Stimulated activated CD8-positive, alpha-beta memory T cell treated with anti-CD3 and anti-CD28 coated beads, Interleukin-7, amount 100 ng/mL, for 48 hours (primary cell): ENCODE measurements at places on chromosomes 16 and 17.
A peak's percentile ranks its signal among the peaks of the same experiment; 100 is the strongest.

DNA sequence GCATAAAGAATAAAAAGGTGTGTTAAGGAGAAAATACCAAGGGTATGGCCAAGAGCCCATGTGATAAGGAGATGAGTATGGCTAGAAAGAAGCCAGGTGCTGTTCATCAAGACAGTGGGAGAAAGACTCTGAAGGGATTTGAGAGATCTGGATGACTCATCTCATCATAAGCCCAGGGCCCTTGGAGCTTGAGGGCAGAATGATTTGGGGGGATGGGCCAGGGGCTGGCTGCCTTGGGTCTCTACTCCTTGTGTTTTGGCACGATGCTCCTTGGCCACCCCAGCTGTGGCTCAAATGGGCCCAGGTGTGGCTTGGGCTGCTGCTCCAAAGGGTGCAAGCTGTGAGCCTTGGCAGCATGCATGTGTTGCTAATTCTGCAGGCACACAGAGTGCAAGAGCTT, 14.5 kb upstream of the TNFRSF13B start:
- no peak for DNase-seq

DNA sequence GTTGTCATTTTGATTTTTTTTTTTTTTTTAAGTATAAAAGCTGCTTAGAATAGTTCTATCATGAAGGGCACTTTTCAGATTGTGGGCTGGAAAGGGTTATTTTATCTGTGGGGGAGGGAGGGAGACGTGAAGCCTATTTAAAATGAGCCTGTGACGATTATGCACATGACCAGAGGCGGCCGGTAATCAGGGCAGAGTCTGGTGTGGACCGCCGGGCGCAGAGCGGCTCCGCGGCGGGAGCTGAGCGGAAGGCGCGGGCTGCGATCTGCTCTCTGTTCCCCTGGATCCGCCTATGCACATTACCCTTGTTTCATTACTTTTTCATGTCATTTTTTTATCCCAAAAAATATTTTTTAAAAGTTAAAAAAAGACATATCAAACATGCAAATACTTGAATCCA, 23.5 kb downstream of the TMC6 start:
- DNase-seq: no peak

GRCh38 chr16:56851671-56852400, 13.2 kb upstream of the SLC12A3 start:
- no peak for DNase-seq

DNA sequence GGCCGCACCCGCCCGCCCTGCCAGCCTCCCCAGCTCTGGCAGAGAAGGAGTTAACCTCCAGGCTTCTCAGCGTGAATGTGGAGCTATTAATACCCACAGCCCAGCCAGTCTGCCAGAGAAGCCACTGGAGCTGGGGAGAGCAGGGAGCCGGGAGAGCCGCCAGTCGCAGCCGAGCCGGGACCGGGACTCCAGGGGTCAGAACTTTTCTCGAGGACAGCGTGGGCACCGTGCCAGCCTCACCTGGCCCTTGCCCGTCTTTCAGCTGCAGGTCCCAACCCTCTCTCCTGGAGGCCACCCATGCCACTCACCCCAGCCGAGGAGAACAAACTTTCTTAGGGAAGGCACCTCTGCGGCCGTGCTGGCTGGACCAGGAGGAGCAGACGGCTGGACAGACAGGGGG, 33.8 kb upstream of the SBK1 start:
- no peak for DNase-seq

DNA sequence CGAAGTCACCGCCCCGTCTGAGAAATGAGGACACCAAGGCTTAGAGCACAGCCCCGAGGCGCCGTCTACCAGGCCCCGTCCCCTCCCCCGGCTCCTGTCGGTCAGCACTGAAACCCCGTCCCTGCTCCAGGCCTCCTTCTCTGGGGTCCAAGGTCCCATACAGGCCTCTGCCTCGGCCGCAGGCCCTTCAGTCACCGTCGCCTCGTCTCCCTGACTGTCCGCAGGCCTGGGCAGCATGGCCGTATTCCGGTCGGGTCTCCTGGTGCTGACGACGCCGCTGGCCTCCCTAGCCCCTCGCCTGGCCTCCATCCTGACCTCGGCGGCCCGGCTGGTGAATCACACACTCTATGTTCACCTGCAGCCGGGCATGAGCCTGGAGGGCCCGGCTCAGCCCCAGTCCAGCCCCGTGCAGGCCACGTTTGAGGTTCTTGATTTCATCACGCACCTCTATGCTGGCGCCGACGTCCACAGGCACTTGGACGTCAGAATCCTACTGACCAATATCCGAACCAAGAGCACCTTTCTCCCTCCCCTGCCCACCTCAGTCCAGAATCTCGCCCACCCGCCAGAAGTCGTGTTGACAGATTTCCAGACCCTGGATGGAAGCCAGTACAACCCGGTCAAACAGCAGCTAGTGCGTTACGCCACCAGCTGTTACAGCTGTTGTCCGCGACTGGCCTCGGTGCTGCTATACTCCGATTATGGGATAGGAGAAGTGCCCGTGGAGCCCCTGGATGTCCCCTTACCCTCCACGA, 617 bp downstream of the COASY start:
- DNase-seq: no peak

- no peak for DNase-seq
Measured at GRCh38 chr17:51508048-51508447, 247.7 kb downstream of the UTP18 start.

DNA sequence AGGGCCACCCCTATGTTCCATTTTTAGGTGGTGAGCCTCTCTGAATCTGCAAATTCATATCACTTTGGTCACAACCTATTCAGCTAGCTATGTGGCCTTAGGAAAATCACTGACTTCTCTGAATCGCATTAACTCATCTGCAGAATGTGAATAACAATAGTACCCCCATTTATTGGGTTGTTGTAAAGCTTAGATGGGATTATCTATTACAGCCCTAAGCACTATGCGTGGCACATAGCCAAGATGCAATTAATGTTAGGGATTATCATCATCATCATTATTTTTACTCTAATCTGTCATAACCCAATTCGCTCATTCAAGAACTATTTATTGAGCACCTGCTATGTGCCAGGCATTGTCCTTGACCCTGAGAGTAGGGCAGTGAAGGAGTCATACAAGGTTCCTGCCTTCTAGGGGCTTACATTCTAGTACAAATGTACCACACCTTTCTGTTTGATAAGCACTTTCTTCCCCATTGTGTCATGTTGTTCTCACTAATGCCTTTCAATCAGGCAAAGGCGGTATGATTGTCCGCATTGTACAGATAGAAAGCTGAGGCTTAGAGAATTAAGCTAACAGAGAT, 38.5 kb downstream of the CHD9 start:
- DNase-seq: no peak

DNA sequence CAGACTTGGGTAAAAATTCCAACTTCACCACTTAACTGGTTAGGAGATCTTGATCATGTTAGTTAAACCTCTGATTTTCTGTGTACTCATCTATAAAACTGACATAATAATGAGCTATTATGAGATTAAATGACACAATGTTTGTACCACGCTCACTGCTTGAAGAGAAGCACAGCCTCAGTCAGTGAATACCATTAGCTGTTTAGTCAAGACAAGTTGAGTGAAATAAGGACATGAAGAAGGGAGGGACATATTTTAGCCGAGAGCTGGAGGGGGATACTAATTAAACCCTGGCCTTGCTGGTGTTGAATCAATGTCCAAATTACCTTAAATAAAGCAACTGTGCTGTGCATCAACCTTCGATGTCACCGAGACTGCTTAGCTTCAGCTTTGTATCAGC, 105.1 kb upstream of the TOX3 start:
- DNase-seq: no peak

GRCh38 chr17:42023524-42024349, 3.8 kb downstream of the NKIRAS2 start:
- DNase-seq: no peak

- no peak for DNase-seq
Measured at GRCh38 chr17:6070913-6071511, 833 bp downstream of the WSCD1 start.

DNA sequence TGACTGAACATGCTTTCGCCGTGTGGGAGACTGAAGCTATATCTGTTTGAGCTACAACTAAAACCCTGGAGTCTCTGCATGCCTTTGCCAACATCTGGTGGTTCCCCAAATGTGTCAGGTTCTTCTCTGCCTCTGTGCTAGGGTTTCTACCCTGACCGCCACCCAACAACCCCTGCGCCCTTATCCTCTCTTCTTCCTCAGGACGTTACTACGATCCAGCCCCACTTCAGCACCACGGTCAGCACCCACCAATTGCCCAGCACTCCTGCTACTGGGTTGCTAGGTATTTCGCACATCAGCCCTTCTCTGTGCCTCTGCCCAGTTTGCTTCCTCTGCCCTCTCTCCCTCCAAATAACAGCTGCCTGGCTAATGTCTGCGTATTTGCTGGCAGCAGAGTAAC, 106.3 kb upstream of the HSBP1 start:
- DNase-seq: no peak

- DNase-seq: no peak
Measured at GRCh38 chr17:75125984-75126383, 5.6 kb downstream of the NT5C start.

GRCh38 chr16:59090541-59090940, 356.4 kb upstream of the GOT2 start:
- DNase-seq: no peak

- DNase-seq: no peak
Measured at GRCh38 chr16:22664561-22664997, 149.4 kb upstream of the HS3ST2 start.

GRCh38 chr17:46121165-46121764, 72.0 kb downstream of the KANSL1 start:
- DNase-seq: no peak

- DNase-seq: no peak
Measured at GRCh38 chr17:8016632-8017424, 14.4 kb downstream of the GUCY2D start.

- DNase-seq: peak; percentile 30
Measured at GRCh38 chr16:20944861-20945574, 44.4 kb downstream of the LYRM1 start.

- DNase-seq: no peak
Measured at GRCh38 chr17:42803074-42803883, 4.6 kb downstream of the CNTD1 start.

- no peak for DNase-seq
Measured at GRCh38 chr17:43871946-43872690, 25.1 kb downstream of the CD300LG start.

DNA sequence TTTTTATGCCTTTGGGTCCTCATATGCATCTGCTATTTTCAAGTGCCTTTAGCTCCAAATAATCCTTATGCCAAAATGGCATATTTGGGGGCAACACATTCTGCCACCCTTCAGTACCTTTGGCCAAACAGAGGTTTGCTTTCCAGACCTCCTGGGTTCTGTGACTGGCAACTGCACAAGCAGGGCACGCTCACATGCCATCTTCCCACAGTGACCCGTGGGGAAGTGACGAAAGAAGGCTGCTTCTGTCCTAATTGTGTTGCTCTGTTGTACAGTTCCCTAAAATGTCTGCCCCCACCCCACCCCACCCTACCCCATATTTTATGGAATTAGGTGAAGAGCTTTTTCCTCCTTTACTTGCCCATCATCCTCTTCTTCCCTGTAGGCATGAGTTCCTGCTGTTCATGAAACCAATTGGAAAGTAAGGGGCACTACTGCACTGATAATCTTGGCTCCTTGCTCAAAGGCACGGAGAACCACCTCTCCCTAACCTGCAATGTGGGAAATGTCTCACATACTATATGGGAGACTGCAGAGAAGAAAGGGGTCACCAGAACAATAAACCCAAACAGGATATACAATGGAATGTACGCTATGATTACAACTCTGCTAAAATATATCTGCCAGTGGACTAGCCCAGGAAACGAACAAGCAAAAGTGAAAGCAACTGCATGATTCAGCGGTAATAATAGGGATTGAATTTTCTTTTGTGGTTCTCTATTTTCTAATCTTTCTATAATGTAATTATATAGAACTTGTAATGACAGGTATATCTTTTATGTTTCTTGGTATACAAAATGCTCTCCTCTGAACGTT, 3.3 kb upstream of the SLFN12L start:
- no peak for DNase-seq

- DNase-seq: peak; percentile 15
Measured at GRCh38 chr16:38941-39892, 14.2 kb downstream of the POLR3K start.

DNA sequence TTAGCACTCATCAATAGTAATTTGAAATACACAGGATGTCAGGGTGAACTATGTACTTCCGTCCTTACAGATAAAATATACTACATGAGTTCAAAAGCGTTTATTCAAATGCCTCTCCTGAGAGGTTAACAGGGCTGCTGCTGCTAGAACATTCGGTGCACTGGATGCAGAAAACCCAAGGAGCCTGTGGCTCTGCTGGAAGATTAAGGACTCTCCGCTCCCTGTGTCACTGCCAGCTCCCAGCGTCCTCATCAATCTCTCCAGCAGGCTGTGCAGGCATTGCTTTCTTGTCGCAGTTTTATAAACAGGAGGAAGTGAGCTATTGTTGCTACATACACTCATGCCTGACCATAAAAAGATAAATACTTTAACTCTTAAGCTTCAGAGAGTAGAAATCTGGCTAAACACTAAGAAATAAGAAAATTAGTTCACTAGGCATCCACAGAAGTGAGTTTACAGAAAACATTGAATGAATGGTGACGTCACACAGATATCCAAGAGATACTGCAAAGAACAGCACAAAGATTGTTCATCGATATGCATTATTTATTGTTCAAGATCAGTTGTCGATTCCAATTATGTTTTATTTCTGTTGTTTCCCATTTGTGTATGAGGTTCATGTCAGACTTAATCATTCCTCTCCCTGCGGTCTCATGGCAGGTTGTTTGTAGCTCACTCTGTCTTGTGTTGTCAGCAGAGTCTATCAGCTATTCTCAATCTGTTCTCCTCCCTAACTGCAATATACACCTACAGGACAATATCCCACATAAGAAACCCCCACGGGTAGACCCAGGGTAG, 127.9 kb upstream of the MON1B start:
- DNase-seq: no peak

DNA sequence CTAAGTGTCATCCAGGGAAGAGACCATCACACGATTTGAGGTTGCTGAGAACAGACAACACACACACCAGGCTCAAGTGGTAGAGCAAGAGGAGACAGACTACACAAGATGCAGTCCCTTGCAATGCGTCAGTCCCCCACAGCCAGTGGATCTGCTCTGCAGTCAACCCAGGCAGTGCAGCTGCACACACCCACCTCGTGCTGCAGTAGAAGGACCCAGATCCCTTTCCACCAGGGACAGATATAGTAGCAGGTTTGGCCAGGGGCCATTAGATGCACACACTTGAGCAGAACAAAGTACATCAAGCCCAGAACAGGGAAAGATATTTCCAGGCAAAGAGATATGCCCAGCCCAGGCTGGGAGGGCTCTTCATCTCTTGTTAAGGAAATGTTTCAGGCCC, 112.9 kb downstream of the GRIN2A start:
- DNase-seq: no peak

DNA sequence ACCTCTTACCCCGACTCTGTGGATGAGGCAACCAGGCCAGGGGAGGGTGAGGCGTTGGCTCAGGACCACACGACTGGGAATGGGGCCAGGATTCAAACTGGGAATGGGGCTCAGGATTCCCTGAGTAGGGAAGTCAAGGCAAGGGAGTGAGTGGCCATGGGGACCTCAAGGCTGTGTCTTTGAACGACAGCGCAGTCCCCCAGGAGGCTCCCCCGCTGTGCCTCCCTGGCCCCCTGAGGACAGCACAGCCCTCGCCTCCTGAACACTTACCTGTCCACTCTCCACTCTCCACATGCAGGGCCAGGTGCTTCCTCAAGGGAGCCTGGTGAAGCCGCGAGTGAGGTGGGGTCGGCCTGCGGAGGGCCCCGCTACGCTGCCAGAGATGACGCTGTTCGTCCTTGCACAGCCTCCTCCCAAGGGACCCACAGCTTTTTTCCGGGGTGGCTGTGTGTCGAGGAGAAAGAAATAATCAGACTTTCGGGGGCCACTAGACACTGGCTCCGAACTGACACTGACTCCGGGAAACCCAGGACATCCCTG, 6.9 kb downstream of the ZNF469 start:
- no peak for DNase-seq

- no peak for DNase-seq
Measured at GRCh38 chr16:61957075-61957855, 79.0 kb downstream of the CDH8 start.
